ENCODE measurements at places on chromosomes 1 and 21.

- no peaks in the 10 kb centered on the region for H3K36me3 ChIP-seq
- H3K4me3 ChIP-seq = no peak overlapping the region
- no peak overlapping the region for H3K27ac ChIP-seq
These were observed 83.4 kb downstream of the LYST start for GRCh38 chr1:235783148-235783776.

DNA sequence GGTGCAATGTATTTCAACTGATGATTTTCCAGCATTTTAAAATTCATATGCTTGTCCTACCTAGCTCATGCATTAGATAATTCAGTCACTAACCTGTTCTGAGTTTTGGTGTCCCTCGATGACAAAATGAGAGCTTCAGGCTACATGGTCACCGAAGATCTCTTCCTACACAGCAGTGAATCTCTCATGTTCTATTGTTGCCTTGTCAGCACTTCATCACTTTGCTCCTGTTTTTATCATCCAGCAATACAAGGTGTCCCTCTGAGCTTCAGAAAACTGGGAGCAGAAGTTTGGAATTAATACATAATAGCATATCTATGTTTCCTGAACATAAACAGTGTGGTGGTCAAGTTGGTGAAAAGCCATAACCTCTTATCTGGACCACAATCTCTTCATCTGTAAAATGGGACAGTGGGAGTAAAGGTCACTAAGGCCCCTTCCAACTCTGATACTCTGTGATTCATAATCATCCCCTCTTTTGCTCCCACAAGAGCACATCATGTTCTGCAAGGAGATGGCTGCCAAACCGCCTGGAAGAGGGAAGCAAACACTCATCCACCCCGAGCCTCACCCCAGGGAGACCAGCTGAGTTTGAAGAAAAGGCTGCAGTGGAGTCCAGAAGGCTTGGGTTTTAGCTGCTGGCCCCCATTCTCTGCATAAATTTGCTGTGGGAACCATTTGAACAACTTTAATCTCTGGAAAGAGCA lies 137.9 kb upstream of the F3 start:
- H3K27me3 ChIP-seq = no peaks in the 10 kb centered on the region
- H3K4me3 ChIP-seq = no peak overlapping the region
- no peaks in the 10 kb centered on the region for H3K36me3 ChIP-seq
- peak; percentile 89 for DNase-seq

GRCh38 chr1:67626861-67627235 lies 58.2 kb upstream of the GADD45A start:
- H3K27me3 ChIP-seq = no peaks in the 10 kb centered on the region
- no peak for DNase-seq
- H3K4me1 ChIP-seq = peaks cover 10% of the 10 kb centered on the region
- peak overlapping the region; percentile 9 for H3K27ac ChIP-seq
- no peaks in the 10 kb centered on the region for H3K36me3 ChIP-seq

GRCh38 chr1:238191170-238191569 lies 300.4 kb upstream of the ZP4 start:
- no peak overlapping the region for H3K27ac ChIP-seq
- H3K4me1 ChIP-seq = no peaks in the 10 kb centered on the region
- DNase-seq = no peak
- H3K36me3 ChIP-seq = no peaks in the 10 kb centered on the region
- no peaks in the 10 kb centered on the region for H3K27me3 ChIP-seq

DNA sequence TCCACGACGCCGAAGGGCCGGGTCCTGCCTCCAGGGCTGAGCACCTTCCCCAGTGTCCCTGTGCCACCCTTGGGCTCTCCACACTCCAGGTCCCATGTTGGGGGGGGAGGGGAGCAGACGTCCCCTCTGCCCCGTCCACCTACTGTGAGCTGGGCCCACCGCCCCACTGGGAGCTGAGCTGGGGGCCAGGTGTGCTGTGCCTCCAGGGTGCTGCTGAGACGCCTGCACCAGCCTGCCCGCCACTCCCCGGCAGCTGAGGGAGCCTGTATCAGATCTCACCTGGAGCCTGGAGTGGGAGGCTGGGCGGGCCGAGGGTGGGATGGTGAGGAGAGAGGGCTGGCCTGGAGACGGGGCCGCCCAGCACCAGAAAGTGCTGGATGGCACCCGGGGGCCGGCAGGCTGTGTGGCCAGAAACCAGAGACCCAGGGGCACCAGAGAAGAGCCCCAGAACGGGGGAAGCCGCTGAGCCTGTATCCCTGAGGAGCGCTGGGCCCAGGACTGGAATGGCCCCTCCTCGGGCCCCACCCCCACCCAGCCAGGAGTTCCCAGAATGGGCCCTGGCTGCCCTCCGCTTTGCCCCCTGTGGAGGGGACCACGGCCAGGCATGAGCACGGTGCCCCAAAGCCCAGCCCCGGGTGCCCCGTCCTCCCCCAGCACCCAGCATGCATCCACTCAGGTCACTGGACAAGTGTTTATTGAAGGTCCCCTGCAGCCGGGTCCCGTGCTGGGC lies 3.4 kb downstream of the TNFRSF18 start:
- no peaks in the 10 kb centered on the region for H3K36me3 ChIP-seq
- no peak overlapping the region for H3K27ac ChIP-seq
- peaks cover 10% of the 10 kb centered on the region for H3K4me1 ChIP-seq
- DNase-seq = peak; percentile 19
- H3K27me3 ChIP-seq = peaks cover 53% of the 10 kb centered on the region
